ENCODE measurements at places on chromosomes 3 and 15.
A peak's percentile ranks its signal among the peaks of the same experiment; 100 is the strongest.

- DNase-seq = no peak
Measured at GRCh38 chr3:120457827-120458226, 7.0 kb upstream of the FSTL1 start.

DNA sequence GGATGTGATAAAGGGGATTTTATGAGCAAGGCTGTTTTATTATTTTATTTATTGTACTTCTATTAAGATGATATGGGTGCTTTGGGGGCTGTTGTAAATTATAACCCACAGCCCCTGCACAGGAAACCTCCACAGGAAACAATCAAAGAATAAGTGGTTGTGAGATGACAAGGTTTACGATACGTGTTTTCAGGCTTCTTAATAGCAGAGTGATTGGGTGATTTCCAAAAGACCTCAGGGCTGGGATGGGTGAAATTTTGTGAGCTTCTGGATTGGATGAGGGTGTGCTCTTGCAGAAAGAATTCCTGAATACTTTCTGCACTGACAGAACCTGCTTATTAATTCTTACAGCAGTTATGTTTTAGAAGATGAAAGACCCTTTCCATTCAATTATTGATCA lies 21.4 kb downstream of the CHL1 start:
- no peak for DNase-seq

DNA sequence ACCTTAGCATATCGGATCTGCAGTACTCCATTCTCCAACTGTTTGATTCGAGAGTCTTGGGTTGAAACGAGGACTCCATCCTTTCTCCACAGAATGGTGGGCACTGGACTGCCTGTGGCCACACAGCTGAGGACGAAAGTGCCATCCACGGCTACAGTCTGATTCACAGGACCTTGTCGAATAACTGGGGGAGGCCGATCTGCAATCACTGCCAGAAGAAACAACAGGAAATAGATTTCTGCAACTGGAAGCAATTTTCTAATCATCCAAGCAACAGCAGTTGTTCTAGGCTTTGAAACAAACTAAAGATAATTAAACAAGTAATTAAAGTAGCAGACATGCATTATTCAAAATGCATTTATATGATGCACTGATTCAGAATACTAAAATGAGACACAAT lies 1097.7 kb downstream of the ROBO1 start:
- no peak for DNase-seq

DNA sequence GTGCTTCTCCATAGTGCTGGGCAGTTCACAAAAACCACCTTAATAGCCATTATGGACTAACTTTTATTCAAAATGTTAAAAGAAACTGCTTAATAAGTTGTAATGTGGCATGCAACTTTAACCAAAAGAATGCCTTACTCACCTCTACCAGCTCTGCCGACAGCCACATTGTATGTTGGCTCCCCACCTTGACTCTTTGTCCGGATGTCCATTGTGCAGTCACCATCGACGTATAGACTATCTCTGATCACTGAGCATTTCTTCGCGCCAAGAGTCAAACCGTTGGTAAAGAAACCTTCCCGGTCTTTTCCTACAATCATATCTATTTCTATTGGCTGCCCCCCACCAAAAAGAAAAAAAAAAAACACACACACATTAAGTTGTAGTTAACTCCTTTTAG lies 2.5 kb downstream of the PFN2 start:
- DNase-seq = no peak

- no peak for DNase-seq
Measured at GRCh38 chr15:62120776-62121175, 44.3 kb downstream of the C2CD4B start.

GRCh38 chr3:188658606-188659005 lies 504.6 kb downstream of the LPP start:
- DNase-seq = no peak

DNA sequence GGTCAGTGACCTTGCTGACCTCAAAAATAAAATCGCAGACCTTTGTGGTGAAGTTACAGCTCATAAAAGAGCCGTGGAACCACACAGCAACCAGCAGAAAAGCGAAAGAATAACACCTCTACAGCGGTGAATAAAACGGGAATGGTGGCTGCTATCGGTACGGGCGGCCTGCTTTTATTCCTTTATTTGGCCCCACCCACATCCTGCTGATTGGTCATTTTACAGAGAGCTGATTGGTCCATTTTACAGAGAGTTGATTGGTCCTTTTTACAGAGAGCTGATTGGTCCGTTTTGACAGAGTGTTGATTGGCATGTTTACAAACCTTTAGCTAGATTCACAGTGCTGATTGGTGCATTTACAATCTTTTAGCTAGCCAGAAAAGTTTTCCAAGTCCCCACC lies 80.7 kb upstream of the ATP10A start:
- DNase-seq = no peak

GRCh38 chr3:52693071-52693470 lies 7.2 kb downstream of the GNL3 start:
- no peak for DNase-seq

DNA sequence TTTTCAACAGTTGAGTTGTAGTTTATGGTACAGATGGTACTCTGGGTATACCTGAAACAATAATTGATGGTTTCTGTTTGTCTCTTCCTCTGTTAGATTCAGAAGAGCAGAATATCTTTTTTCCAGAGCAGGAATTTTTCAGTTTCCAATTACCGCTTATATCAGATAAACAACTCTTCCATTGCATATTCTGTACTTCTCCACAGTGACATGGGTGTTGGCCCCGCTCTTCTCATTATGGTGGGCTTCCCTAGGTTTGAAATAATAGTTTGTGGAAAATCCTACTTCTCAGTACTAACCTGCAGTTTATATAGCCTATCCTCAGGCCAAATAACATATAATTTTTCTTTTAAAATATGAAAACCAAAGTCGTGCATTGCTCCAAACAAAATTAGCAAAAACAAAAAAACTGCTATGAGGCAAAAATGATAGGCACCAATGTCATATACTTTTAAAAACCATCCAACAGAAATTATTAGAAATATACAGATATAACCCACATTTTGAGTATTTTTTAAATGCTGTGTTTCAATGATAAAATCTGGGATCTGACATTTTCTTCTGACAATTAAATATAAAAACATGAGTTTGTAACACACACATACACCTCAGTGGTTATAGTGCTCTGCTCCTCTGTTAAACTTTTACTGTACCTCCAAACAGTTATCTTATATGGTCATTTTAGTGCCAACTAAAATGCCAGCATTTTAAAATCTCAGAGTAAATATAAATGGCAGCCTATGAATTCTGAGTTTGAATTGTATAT lies 56.8 kb downstream of the CMSS1 start:
- no peak for DNase-seq

GRCh38 chr3:97009427-97010019 lies 195.1 kb downstream of the EPHA6 start:
- DNase-seq = no peak

DNA sequence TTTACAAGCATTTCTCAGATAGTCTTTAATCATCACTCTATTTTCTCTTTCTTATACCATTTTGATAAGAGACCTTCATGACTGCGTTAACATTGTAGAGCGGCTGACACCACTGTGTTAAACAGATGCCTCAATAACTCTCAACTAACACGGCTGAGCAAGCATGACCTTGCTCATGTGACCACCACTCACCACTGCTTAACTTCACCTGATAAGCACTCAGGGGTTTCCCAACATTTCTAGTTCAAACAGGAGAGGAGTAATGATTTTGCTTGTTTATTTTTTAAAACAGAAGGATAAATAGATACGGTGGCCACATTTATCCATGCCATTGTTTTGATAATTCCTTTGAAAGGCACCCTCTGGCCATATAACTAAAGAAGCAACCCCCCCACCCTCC lies 37.7 kb upstream of the TMEM45A start:
- no peak for DNase-seq

DNA sequence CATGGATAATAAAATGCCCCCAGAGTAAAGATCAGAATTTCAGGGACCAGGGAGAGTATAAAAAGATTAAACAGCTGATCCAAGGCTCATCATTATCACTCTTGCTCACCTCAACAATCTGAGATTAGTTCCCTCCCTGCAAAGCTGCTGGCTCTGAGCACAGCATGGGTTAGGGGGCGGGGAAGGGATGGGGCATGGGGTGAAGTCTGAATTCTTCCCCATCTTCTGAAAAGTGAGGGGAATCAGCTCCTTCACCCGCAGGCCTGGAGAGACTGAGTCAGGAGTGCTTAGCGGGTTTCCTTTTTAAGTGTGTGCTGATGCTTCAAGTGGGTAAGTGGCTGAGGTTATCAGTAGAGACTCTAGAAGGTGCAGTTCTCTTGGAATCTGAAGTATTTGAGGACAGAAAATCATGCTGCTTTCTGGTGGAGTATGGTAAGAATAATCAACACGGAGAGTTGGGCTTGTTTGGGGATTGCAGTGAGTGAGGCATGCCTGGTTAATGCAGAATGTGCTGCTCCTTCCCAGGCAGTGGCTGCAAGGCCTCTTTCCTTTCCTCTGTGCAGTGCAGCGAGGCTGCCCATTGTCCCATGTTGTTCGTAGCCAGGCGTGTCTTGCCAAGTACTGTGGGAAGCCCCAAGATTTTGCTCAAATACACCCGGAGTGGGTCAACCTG lies 59.2 kb upstream of the TRAK1 start:
- DNase-seq = peak; percentile 38

- DNase-seq = no peak
Measured at GRCh38 chr3:165643425-165643824, 193.8 kb downstream of the BCHE start.

DNA sequence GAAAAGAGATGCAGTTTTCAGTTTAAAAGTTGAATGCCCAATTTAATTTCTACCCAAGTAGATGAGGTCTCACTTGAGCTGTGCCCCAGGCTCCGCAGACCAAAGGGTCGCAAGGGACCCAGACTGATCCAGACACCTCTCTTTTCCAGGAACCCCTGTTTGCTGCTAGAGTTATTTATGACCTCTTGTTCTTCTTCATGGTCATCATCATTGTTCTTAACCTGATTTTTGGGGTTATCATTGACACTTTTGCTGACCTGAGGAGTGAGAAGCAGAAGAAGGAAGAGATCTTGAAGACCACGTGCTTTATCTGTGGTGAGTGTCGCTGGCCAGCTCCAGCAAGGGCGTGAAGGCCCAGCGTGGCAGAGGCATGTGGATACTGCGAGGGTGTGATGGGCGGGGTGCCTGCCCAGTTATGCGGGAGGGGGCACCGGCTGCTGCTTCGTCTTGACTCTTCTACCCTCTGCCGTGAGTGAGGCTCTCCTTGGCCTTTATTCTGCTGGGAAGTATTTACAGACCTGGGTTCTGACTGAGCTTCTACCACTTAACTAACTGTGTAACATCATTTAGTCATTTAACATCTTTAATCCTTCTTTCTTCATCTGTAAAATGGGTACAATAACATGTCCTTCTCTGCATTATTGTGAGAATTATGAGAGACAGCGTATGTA lies 164.2 kb upstream of the BHLHE40 start:
- no peak for DNase-seq

DNA sequence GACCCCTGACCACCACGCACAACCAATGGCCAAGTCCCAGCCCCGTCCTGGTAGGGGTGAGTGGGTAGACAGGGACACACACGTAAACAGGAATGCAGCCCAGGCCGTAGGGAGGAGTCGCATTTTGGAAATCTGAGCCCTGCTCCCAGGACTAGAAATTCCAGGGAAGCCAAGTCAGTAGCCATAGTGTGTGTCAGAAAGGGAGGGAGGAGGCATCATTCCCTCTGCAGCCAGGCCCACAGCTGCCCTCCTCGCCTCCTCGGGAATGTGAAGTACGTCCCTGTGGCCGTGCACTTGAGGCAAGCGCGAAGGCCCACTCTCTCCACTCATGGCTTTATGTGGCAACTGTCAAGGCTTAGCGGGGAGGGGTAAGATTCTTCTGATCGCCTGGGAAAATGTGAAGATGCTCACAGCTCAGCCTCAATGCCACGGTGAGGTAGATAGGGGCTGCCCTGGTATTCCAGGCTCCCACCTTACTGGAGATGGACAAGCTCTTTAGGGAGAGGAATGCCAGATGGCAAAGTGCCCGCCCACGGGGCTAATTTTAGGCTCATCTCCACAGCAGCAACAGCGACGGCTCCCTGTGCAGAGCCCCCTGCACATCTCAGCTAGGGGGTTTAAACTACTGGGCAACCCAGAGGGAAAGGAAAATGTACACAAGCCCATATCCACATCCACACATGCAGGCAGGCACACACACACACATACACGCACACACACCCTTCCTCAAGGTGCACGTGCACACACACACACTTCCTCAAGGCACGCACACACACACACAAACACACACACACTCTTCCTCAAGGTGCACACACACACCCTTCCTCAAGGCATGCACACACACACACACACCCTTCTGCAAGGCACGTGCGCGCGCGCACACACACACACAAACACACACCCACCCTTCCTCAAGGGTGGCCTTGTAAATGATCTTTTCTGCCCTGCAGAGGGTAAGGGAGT lies 65.5 kb downstream of the ADCY5 start:
- DNase-seq = peak; percentile 58

- DNase-seq = no peak
Measured at GRCh38 chr15:67076147-67076843, 10.9 kb downstream of the SMAD3 start.

GRCh38 chr3:123813876-123814275 lies 70.3 kb downstream of the MYLK start:
- peak; percentile 63 for DNase-seq

GRCh38 chr15:57385923-57386390 lies 9.7 kb downstream of the CGNL1 start:
- no peak for DNase-seq

GRCh38 chr3:142127941-142128658 lies 21.2 kb downstream of the TFDP2 start:
- no peak for DNase-seq

DNA sequence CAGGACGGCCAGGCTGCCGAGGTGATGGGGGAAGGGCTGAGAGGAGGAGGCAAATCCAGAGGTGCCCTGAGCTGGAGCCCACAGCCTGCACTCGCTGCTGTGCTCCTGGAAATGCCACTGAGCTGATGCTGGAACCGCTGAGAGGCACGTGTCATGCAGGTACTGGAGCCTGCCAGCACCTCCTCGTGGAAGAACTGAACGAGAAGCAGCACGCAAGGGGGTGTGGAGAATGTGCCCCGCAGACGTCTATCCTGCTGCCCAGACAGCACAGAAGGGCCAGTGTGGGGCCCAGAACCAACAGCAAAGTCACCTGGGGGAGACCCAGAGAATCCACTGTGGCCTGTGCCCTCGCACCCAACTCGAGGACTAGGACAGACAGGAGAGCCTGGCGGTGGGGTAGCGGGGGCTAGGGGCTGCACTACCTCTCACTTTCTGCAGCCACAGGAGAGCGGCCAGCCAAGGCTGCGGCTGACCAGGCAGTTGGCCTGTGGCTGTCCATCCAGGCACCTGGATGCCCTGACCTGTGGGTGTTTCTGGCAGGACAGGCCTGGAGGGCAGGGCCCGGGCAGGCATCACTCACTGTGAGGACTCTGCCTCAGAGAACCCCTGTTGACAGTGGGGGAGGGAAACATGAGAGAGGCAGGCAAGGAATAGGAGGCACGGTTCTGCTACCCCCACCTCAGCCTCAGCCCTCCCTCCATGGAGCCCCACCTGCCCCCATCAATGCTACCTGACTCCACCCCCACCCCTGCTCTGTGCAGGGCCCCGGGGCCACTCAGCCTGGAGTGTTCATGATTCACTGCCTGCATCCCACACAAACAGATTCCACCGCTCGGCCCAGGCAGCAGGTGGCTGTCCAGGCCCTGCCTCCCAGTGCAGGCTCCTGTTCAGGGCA lies 213.1 kb downstream of the TBC1D2B start:
- DNase-seq = no peak
